ENCODE measurements at places on chromosomes 3 and 15.

DNA sequence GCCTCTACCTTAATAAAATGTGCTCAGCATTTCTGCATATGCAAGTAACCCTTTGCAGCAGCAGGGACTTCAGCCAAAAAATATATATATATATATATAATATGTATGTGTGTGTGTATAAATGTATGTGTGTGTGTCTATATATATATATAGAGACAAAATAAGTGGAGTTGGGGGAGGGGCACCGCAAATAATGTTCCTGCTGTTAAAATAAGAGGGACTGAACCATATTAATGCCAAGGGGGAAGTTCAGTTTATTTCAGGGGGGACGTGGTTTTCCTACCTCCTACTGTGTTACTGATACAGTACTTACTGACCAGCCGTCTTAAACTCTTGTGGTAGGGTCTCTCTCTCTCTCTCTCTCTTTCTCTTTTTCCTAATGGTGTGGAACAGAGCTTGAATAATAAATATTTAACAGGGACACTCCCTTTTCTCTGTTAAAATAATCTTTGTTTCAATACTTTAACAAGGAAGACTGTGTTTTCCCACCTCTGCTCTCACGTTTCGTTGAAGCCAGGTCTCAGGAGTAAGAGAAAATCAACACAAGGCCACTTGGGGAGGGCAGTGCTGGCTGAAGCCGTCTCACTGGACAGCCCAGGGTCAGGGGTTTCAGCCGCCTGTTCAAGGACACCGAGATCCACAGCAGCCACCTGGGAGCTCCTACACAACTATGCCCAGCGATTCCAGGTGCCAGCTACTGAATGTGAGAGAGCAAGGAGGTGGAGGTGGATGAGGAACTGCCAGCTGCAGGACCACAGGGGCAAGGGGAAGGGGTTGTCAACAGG lies 42.8 kb upstream of the ADAMTSL3 start:
- DNase-seq, result no peak

GRCh38 chr3:106850437-106850836 lies 526.8 kb upstream of the CCDC54 start:
- no peak for DNase-seq

DNA sequence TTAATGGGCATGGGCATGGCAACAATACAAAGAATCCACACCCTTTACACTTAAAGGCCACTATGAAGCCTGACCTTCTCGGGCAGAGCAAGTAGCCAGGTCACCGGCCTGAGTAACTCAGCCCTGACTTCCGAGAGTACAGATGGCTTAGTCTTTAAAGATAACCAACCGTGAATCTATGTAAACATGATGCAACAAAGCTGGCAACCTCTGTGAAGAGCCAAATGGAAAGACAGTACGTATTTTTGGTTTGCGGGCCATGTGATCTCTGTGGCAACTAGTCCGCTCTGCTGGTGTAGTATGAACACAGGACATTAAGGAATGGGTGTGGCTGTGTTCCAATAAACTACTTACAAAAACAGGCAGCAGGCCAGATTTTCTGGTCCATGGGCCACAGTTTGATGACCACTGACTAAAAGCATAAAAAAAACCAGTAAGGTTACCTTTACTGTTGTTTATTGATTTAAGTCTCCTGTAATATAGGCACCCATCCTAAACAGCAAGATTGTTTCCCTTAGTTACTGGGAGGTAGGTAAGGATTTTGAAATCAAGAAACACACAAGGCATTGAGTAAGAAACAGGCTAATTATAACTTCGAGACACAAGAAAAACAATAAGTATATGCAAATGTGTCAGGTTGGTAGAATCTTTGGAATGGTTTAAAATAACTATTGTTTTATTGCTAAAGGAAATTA lies 14.5 kb downstream of the RIOX2 start:
- DNase-seq, result no peak

DNA sequence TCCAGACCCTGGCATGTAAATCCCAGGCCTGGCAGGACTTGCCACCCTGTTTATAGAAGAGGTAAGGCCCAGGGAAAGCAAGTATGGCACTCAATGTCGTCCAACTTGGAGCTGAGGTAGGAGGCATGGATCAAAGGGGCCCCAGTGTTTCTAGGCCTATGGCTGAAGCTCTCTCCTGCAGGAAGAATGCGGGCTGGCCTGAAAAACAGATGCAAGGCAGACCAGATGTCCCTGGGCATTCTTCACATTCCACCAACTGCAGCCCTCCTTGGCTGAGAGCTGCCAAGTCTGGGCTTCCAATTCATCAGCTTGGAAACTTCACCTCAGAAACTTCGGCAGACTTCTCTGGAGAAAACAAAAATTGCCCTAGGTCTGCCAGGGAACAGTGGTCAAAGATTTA lies 22.2 kb downstream of the MESD start:
- DNase-seq, result no peak

DNA sequence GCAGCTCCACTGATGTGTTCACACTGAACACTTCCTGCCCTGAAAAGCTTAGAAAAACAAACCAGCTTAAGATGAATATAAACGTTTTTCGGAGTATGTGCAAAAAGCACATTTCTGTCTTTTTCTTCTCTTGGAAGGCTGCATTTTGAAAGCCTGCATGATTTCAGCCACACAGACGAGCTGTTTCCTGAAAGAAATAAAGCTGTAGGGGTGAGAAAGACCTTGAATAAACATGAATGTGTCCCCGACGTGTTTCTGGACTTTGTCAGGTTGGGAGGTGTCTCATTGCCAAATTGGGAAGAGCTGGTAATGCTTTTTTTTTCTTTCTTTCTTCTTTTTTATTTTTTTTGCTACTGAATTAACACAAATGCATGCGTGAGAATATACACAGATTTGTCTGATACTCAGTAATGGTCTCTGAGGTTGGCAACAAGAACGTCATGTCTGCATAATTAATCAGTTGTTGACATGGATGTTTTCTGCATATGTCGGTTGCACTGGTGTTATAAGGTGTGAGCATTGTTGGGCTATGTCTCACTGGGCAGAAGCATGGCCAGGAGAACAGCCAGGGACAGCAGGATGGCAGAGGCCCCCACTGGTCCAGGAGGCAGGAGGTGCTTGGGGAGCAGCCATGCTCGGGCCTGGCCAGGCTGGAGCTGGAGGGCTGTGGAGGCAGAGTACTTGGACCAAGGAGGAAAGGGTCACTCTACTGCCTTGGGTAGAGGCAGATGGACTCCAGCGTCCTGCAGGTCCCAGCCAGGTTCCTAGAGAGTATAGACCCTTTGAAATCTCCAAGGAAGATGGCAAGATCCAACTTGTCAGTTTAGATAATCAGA lies 39.0 kb downstream of the ADAMTSL3 start:
- no peak for DNase-seq

GRCh38 chr15:77013776-77014131 lies 18.8 kb downstream of the PSTPIP1 start:
- DNase-seq, result peak; percentile 49

DNA sequence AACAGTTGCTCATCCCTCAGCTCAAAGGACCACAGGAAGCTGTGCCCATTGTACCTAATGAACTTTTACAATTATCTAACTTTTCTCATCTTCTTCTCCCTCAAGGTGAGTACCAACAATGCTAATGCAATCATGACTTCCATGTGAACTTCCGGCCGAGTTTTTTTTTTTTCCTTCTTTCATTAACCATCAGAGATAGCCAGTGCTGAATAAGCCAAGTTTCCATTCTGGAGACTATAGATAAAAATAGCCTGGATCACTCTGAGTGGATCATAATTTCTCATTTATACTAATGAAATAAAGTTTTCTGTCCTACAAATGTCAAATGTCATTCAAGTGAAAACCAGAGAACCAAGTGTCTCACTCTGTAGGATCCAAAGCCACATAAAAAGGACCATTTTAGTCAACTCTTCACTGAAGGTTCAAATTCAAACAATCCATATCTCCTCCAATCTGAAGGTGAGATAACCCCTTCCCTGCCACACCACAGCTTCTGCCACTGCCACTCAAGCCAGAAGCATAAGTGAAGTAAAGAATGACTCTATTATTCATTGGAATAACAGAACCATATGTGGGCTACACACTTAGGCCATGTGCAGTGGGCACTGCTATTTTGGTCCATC lies 5.5 kb downstream of the SUMF1 start:
- DNase-seq, result no peak

GRCh38 chr15:65069179-65069578 lies 1.4 kb upstream of the RASL12 start:
- DNase-seq, result no peak

GRCh38 chr3:127647166-127647844 lies 18.3 kb downstream of the PODXL2 start:
- no peak for DNase-seq

GRCh38 chr3:135456108-135456790 lies 509.3 kb upstream of the PPP2R3A start:
- DNase-seq, result no peak

- DNase-seq, result no peak
These were observed 62.8 kb downstream of the SLCO2A1 start for GRCh38 chr3:133966954-133967353.

GRCh38 chr3:53134631-53135232 lies 4.5 kb upstream of the RFT1 start:
- DNase-seq, result peak; percentile 12

DNA sequence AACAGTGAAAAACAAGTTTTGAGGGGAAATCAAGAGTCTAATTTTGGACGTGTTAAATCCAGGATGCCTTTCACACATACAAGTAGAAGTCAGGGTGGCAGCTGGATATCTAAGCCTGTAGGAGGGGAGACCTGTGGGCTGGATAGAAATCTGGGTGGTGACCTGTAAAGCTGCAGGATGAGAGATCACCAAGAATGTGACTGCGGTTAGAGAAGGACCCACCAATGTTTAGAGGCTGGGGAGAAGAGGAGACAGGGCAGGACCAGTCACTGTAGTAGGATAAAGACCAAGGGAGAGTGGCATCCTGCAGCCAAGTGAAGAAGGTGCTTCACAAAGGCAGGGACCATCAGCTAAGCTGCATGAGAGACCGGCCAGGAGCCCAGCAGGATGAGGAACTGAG lies 36.2 kb downstream of the MRAS start:
- DNase-seq, result no peak

DNA sequence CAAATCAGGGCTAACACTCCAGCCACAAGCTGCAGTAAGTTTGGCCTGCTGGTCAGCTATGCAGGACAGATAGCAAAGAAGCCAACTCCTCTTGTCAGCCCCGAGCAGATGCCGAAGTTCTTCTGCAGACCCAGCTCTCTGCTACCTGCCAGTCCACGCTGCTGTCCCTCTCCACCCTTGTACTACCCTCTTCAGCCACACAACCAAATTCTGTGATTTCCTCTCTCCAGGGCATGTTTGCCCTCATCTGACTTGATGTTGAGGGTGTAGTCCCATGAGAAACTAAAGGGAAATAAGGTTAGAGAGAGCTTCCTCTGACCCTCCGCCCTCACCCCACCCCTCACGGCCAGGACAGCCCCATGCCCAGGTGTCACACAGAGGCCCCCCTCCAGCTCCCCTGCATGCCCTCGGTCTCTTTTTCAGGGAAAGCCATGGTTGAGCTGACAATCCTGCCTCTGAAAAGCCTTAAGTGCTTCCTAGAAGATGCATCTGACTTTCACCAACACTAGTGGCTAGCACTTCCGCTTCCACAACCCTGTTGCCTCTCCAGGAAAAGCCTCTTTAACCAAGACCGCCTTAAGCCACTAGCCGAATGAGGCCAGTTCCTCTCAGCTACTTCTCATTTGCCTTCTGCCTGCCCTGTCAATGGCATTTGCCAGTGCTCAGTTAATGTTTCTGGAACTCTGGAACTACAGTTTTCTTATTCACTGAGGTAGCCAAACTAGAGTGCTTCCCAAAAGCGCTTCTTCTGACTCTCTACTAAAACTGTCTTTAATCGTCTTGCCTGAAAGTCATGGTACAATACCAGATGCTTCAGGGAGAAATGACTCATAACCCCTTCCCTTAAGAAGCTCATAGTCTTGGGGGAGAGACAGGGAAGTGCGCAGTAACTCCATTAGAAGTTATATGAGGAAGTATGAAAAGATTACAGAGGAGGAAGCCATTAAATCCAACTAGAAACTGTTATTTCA lies 300.4 kb upstream of the STT3B start:
- DNase-seq, result no peak

DNA sequence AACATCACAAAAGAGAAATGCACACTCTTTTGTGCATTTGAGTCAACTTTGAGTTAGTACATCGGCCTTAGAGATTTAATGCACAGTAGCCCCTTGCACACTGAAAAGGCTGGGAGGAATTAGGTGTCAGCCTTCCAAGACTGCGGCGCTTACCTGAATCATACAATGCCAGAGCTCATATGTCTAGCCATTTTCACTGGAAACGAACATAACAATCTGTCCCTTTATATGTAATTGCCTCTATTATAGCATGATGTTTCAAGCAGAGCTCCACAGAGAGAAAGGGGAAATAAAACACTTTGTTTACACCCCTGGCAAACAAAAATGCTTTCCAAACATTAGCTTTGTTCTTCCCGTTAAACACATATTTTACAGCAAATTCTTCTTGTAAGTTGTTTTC lies 315.7 kb upstream of the SLCO3A1 start:
- DNase-seq, result no peak

- DNase-seq, result peak; percentile 84
These were observed at the start of gene OXSR1 for GRCh38 chr3:38164952-38165721. TSS of gene OXSR1 (plus strand) at chr3:38165537. CDS start at chr3:38165877, 340 bp downstream.

DNA sequence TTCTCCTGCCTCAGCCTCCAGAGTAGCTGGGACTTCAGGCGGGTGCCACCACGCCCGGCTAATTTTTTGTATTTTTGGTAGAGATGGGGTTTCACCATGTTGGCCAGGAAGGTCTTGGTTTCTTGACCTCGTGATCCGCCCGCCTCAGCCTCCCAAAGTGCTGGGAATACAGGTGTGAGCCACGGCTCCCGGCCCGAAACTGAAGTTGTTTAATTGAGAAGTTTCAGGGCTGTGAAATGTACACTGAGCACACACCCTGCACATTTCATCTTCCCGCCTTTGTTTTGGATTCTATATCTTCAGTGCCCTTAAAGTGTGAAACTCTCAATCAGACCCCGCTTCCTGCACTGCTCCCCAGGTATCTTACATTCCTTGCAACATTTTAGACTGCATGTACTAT lies 149.1 kb downstream of the FNDC3B start:
- no peak for DNase-seq

GRCh38 chr3:131549340-131549739 lies 46.6 kb upstream of the MRPL3 start:
- DNase-seq, result no peak

- no peak for DNase-seq
These were observed 625.8 kb downstream of the OTOL1 start for GRCh38 chr3:162122405-162122804.

DNA sequence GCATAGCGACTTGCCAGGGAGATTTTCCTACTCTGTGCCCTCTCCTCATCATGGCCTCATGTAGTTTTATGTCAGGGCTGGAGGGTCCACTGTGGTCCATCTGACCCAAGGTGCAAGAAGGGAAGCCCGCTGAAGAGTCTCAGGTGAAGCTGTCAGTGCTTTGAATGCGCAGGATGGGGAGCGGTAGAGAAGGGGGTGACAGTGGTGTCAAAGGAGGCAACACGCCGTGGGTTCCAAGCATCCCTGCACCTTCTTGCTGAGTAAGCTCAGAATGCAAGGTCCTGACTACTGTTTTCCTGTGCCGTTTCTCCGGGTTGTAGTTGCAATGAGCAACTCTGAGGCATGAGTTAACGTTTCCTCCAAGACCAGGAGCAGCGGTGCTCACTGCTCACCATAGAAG lies 44.9 kb upstream of the RAB6B start:
- DNase-seq, result no peak

Data from activated naive CD4-positive, alpha-beta T cell (primary cell).